ENCODE measurements at places on chromosomes 3 and 15. TPM values are rescaled to one million over a fixed set of nuclear protein-coding genes. Genes with fewer than 3 reads are reported as not detected.
A peak's percentile ranks its signal among the peaks of the same experiment; 100 is the strongest.

KLHL40 gene
- total RNA-seq, result not detected

CFAP44 gene
- 10.3 TPM for total RNA-seq

CPN2 gene
- not detected for total RNA-seq

ANKRD63 gene
- total RNA-seq, result 0.17 TPM

HIGD2B gene
- total RNA-seq, result not detected

GRIP2 gene
- 0.45 TPM for total RNA-seq

- DNase-seq, result no peak
These were observed 117.7 kb downstream of the IMPG2 start for GRCh38 chr3:101202640-101203039.

DNA sequence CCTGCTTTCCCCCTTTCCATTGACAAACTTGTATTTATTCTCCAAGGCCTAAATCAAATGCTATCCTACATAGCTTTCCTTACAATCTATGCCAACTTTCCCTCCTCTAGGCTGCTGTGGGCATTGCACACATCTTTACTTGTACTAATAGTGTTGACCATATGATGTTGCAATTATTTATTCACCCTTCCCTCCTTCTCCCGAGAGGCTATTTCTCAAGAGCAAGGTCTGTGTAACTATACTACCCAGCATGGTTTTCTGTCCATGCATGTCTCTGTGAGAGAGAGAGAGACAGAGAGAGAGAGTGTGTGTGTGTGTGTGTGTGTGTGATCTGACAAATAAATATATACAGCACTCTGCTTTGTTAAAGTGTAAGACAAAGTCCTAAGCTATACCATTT, 63.8 kb downstream of the GTPBP8 start:
- DNase-seq, result no peak

- DNase-seq, result no peak
These were observed 7.1 kb downstream of the POMGNT2 start for GRCh38 chr3:43098761-43099160.

- no peak for DNase-seq
These were observed 271.1 kb upstream of the GPR149 start for GRCh38 chr3:154701055-154701454.

DNA sequence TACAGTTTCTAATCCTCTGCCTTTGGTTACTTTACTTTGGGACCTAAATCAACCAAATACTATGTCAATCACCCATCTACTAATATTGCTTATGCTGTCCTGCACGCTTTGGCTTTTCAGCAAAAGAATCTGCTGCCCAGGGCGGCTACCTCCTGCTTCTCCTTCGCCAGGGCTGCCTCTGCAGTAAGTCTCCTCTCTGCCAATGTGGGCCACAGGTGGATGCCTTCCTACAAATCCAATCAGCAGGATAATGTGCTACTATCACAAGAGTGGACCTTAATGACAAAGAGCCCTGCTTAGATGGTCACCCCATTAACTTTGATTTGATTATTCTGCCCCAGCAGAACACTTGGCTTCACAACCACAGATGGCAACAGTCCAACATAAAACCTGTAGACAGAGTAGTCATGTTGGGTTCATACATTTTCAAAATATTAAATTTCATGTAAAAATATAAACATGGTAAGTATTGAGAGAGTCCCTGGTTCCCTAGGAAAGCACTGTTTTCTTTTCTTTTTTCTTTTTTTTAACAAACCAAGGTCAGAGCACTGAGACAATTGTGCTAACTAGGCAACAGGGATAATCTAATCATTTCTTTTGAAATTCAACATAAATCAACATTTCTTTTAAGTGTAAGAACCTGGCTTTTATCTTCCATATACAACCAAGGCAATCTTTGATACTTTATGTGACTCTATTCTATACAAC, 298.3 kb downstream of the ZBTB20 start:
- DNase-seq, result no peak

- DNase-seq, result no peak
These were observed 96.6 kb downstream of the LRIG1 start for GRCh38 chr3:66404197-66404596.

DNA sequence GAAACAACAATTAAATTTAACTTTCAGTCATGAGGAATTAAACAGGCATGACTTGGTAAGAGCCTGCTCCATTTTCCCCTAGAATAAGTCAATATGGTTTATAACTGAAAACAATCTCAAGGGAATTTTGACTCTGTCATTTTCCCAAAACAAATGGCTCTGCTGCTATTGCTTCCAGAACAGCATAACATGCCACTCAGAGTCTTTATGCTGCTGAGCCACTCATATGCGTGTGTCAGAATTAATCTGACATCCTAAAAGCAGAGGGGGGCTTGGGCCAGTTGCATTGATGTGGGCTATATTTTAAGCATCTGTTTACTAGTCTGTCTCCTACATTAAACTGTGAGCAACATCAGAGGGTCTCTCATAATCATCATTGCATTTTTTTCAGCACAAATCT, 111.1 kb upstream of the ABI3BP start:
- no peak for DNase-seq

DNA sequence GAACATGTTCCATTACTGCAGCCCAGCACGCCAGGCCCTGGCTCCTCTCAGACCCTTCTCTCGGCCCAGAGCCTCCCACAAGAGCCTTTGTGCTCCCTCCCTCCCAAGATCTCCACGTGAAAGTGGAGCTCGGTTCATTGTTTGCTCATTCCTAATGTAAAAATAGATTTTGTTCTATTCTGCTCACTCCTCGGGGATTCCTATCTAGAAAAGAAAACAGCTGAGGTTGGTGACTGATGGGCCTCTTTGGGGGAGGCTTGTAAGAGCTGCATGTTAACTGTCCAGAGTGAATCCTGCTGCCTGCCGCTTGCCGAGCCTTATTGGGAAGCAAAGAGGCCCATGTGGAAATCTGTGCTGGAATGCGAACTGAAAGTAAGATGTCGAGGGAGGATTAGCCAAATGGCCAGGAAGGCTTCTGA, 267.1 kb downstream of the LRTM1 start:
- DNase-seq, result no peak

DNA sequence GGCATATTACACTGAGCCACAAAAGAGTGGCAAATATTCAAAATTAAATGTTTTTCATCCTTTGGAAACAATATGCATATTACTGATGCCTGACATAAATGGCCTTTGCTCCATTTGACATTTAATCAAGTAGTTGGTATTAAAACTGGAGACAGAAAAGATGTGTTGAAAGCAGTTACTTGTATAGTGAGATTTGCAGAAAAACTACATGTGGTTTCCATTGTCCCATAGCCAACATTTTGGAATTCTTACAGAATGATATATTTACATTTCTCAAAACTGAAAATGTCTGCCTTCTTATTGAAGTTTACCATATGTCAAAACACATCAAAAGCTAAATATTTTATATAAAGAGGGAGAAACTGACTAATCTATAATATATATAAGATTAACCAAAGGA, 21.6 kb downstream of the SHOX2 start:
- no peak for DNase-seq

- no peak for DNase-seq
These were observed 107.0 kb downstream of the TOP2B start for GRCh38 chr3:25557694-25558093.

DNA sequence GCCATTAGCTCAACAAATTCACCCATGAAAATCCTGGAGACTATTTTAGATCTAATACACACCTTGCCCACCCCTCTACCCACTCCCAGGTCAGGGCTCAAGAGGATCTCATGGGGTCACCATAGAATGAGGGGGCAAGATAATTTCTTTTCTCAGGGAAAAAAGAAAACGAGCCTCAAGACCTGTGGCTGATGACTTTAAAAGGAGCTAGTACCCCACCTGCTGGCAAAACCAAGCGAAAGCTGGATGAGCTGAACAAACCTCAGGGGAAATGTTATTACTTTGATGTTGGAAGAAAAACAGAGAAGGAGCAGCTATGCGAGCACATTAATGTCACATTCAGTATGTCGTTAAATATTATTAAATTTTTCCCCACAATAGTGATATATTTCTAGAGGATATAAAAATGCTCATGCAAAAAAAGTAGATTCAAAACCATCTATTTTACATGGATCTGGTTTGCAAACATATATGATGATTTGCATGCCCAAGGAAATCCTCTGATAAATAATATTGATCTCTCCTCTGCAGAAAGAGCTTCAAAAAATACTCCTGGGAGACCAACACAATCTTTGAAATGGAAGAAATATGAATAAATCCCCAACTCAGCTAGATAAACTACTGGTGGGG, 37.7 kb downstream of the PLD1 start:
- peak; percentile 63 for DNase-seq

- DNase-seq, result no peak
These were observed 240.8 kb downstream of the NFKBIZ start for GRCh38 chr3:102089904-102090720.

DNA sequence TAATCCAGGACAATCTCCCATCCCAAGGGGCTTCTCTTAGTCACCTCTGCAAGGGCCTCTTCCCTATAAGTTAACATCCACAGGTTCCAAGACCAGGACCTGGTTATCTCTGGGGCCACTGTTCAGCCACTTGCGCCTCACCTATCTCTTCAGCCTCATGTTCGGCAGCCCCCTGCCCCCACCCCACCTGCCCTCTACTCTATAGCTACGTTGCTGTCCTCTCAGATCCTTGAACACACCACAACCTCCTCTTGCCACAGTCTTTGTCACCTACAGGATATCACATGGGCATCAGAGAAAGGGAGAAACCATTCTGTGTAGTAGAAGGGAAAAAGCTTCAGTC, 33.9 kb downstream of the SLC41A3 start:
- DNase-seq, result no peak

- no peak for DNase-seq
These were observed 17.5 kb upstream of the IGSF10 start for GRCh38 chr3:151478335-151478697.

GRCh38 chr3:4808637-4809036, 170.6 kb upstream of the BHLHE40 start:
- no peak for DNase-seq

All from activated CD4-positive, alpha-beta T cell treated with anti-CD3 and anti-CD28 coated beads, Interleukin-2, amount 10 ng/mL, durations not matched to agents 7 days and 5 days (primary cell).